ENCODE measurements at places on chromosomes 7 and 10.

GRCh38 chr7:122887198-122887597, 938 bp upstream of the CADPS2 start:
- no peak for DNase-seq

DNA sequence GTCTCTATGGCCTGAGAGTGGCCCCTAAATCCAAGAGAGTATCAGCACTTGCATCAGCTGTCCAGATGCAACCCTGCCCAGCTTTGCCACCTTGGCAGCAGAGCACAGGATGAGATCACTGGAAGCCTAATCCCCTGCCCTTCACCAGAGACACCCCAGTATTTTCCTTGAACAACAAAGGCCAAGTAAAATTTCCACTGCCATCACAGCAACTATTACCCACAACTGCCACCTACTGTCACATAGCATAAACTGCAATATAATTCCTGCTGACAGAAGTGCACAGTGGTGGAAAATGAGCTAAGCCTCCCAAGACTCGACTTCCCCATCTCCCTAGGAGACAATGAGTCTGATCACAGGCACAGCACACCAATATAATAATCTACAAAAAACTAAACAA, 462.8 kb upstream of the ZWINT start:
- DNase-seq: no peak

GRCh38 chr7:132350741-132351140, 225.5 kb downstream of the PLXNA4 start:
- no peak for DNase-seq

DNA sequence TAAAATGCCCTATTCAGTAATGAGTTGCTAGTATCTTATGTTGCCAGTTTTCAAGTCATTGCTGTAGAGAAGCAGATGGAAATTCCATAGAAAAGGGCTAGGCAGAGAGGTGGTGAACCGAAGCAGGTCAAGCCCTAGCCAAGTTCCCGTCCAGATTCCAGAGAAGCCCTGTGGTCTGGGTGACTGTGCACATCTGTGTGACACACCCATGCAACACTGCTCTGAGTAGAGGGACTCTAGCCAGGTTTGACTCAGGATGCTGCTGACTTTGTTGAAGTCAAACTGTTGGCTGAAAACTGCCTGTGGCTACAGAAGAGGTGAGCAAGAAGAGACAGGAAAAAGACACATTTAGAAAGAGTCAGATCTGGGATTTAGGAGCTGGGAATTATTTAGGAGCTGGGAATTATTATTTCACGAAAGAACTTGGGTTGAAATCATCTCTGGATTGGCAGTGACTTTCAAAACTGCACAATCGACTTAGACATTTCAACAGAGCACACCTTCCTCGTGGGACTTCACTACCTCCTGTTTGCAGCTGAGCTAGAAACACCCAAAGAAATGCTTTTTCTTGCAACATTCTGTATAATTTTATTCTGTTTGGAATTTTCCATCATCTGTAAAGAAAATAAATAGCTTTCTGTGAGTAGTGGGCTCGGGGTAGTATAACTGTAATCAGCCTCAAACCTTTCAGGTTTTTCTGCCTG, 149.1 kb upstream of the PRKCQ start:
- no peak for DNase-seq

DNA sequence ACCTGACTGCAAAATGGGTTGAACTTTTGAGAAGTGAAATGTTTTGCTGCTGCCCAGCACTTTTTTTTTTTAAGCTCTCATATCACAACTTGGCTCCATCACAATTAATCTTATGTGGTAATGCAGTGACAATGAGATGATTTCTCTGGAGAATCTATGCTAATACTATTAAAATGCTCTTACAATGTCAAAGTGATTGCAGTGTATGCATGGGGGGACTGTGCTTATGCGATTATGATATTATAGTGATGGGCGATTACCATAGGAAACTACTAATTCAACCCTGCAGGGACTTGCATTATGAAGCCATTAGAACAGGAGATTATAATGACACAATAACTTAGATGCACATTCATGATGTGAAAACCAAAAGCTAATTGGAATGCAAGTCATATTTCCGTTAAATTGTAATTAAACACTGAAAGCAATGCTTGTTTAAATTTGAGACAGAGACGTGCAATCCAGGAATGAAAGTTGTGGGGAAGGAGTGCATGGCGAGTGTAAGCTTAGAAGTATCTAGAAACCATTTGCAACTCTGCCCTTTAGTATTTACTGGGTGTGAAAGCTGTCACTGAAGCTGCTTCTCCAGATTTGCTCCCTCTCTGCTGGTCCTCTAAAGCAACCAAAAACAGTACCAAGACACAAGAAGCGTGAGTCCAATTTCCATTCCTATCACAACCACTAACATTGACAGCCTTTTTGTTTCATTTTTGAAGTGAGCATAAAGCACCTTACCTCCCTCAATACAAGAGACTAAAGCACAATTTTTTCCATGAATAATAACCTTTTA, 21.6 kb downstream of the PTER start:
- no peak for DNase-seq

GRCh38 chr7:105567821-105568220, 13.5 kb downstream of the EFCAB10 start:
- DNase-seq: no peak

DNA sequence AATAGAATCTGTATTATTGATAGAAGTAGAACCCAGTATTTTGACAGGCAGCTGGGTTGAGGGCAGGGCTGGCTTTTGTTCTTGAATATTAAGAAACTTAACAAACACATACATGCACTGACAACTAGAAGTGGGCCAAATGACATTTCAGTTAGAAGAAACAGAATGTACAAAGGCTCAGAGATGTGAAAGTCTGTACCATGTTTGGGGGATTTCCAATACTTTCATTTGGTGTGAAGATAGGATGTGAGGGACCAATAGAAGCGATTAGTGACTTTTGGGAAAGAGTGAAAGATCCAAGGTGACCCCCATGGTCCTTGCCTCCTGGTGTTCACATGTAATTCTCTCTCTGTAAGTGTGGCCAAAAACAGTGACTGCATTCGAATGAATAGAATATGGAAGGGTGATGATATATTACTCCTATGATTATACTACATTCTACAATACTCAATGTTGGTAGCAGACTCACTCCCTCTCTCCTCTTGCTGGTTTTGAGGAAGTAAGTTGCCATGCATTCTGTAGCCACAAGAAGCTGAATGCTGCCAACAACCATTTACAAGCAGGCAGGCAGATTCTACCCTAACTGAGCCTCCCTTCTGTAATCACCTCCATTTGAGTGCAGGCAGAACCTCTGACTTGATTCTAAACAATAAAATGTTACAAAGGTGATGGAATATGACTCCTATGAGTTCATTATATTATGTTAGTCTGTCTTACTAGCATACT, 151.4 kb downstream of the TMEM168 start:
- DNase-seq: no peak

DNA sequence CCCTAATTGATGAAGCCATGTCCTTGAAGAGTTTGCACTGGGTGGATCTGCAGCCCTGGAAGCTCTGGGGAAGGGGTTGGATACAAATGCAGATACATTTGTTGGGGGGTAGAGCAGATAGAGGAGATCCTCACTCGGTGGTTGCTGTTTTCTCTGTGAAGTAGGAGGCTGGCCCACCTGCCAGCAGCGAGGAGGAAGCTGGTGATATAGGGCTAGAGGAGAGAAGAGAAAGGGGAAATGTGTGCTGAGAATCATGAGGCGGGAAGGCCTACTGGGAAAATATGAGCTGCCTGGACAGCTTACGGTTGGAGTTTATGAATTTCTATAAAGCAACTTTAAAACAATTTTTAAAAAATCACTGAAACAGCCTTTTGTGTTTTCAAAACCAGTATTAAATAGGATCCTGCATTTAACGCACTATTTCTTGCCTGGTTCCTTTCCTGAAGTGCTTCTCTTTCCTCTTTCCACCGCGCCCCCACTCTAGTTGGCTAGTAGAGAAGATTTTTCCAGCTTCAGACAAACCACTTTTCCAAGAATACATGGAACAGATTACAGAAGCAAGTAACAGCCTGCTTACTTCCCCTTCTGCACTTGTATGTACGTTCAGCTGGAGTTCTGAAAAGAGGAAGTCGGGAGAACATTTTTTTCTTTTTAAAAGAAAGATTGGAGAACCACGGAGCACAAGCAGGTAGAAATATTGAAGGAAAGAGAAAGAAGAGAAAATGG, 100.6 kb upstream of the GLCCI1 start:
- no peak for DNase-seq

All from DMS 273 treated with DMSO at 0.1 percent for 48 hours (cell line).